M059J (cell line): ENCODE measurements at places on chromosomes 5 and 9. TPM values are rescaled to one million over a fixed set of nuclear protein-coding genes. Genes with fewer than 3 reads are reported as not detected.
A peak's percentile ranks its signal among the peaks of the same experiment; 100 is the strongest.

GRCh38 chr9:36080519-36080918 is 43.8 kb downstream of the RECK start:
- no peak for DNase-seq

GRCh38 chr5:150789943-150790611 is 11.5 kb downstream of the SMIM3 start:
- DNase-seq = peak; percentile 100

DNA sequence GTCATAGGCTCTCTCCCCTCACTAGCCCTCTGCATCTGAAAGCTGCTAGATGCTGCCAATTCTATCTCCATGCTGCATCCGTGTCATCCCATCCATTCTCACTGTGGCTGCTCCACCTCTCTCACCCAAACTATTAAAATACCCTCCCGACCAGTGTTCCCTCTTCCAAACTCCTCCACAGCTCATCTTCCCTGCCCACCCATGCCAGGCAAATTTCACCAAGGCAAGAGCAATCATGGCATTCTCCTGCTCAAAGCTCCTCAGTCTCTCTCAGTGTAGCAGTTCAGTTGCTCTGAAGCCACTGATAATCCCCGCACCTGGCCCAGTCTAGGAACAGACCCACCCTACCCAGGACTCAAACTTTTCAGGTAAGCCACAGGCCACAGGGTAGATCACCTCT is 48.4 kb downstream of the SPOCK1 start:
- DNase-seq = no peak

Gene IFNA2
- not detected in 2 replicates for total RNA-seq

Gene TRIM36
- total RNA-seq = 1.6 and 3.6 TPM in 2 replicates

Gene SMIM33
- total RNA-seq = not detected in 2 replicates

Gene UAP1L1
- 6.7 and 12.9 TPM in 2 replicates for total RNA-seq

Gene RABEPK
- 25.1 and 36.6 TPM in 2 replicates for total RNA-seq

Gene COMMD10
- 38.7 and 42.2 TPM in 2 replicates for total RNA-seq

Gene BARHL1
- not detected in 2 replicates for total RNA-seq
